ENCODE measurements at places on chromosomes 16 and 17. TPM values are rescaled to one million over a fixed set of nuclear protein-coding genes. Genes with fewer than 3 reads are reported as not detected.

Gene ASGR1
- 3.5 TPM for total RNA-seq

Gene KRTAP3-1
- total RNA-seq = not detected

Gene CDH1
- not detected for total RNA-seq

Gene TP53TG3B
- total RNA-seq = not detected

Gene NPIPA7
- 0.58 TPM for total RNA-seq

Gene EFCAB5
- total RNA-seq = 0.18 TPM

Gene TBC1D3K
- total RNA-seq = not detected

Gene BLTP2
- 88.2 TPM for total RNA-seq

Gene SECTM1
- total RNA-seq = 6.3 TPM
